Neural crest cell (in vitro differentiated cells): ENCODE measurements at places on chromosomes 7 and 10. TPM values are rescaled to one million over a fixed set of nuclear protein-coding genes. Genes with fewer than 3 reads are reported as not detected.

- no peak for DNase-seq
Measured at GRCh38 chr7:36739351-36739750, 15.1 kb upstream of the AOAH start.

Gene SFXN4
- 17.2 and 19.9 TPM in 2 replicates for total RNA-seq

- DNase-seq = peak; percentile 61
Measured at GRCh38 chr10:133357285-133358161, at the start of gene FUOM. TSS of gene FUOM (minus strand) at chr10:133358019. CDS start at chr10:133358007, 12 bp downstream.

Gene EPO
- total RNA-seq = 0.23 and 0.30 TPM in 2 replicates

DNA sequence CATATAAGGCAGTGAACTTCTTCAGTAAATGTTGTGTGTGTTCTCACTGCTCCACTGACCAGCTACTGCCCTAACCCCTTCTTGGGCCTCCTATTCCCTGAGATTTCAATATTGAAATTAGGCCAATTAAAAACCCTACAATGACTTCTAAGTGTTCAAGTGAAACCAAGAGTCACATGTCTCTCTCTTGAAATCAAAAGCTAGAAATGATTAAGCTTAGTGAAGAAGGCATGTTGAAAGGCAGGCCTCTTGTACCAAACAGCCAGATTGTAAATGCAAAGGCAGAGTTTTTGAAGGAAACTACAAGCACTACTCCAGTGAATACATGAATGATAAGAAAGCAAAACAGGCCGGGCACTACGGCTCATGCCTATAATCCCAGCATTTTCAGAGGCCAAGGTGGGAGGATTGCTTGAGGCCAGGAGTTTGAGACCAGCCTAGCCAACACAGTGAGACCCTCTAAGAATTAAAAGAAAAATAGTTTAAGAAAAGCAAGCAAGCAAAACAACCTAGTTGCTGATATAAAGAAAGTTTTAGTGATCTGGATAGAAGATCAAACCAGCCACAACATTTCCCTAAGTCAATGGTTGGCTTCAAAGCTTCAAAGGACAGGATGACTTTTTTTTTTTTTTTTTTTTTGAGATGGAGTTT, 22.3 kb downstream of the BRAF start:
- no peak for DNase-seq

Gene AUTS2
- total RNA-seq = 148 and 152 TPM in 2 replicates

Gene GTPBP10
- total RNA-seq = 20.4 and 21.6 TPM in 2 replicates

- no peak for DNase-seq
Measured at GRCh38 chr10:49500412-49500811, 38.5 kb downstream of the ERCC6 start.

Gene HEPACAM2
- not detected in 2 replicates for total RNA-seq

Gene GRM8
- 2.6 and 2.7 TPM in 2 replicates for total RNA-seq

DNA sequence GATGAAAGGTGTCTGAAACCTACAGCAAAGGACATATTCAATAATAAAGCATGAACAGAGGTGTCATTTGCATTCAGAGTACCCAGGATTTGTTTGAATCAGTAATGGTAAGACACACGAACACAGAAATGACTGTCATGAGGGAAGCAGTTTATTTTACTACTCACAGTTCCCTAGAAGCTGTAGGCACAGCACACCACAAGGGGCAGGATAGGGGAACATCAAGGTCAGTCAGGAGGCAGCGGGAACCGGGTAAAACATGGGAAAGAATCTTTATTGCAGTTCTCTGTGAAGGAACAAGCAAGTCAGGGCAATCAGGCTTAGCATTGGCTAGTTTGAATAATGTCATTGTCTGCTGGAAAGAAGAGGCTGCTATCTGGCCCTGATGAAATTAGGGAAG, 70.2 kb upstream of the PDSS1 start:
- DNase-seq = no peak

- DNase-seq = no peak
Measured at GRCh38 chr10:119203006-119203405, 4.4 kb upstream of the GRK5 start.

DNA sequence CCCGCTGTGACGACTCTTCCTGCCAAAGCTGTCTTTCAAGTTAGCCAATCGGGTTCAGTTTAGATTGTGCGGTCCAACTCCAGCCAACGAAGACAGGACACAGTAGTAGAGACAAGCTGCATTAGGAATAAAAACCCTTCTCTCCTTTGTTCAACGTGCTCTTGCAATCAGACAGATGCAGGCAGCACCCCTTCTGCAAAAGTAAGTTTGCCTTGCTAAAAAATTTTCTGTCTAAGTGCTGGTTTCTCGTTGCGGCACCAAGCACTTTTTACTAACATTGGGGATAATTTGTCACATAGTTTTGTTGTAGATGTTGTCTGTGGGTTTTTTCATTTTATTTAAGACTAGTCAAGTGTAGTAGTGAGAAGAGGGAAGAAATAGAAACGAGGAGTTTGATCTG, 58.1 kb downstream of the MINPP1 start:
- DNase-seq = no peak

DNA sequence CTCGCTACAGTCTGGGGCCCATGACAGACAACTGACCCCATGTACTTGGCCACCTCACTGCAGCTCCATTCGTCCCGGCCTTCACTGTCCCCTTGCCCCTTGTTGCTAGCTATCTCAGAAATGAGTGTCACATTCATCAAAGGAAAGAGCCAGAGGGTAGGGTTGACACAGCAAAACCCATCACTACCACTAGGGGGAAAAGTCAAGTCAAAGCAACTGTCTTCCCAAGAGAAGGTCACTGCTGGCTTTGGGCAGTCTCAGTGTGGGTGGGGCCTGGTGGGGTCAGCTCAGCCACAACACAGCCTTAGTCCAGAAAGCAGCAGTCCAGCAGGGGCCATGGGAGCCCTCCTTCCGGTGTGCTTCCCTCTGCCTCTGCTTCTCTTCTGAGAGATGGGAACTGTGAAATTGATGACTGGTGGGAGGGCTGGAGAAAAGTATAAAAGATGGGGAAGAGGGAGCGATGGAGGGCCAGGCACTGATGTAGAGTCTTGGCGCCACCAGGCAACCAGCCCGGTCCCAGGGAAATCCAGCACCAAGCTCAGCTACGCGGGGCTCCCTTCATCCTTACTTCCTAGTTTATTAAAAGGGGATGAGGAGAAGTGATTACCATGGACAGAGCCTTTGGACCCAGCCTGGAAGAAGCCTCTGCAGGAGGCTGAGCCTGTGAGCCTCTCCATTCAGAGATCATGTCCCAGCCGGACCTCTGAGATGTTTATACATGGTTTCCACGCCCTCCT, 58.0 kb downstream of the PLXNA4 start:
- DNase-seq = peak; percentile 23

GRCh38 chr10:80708185-80708584, 170.5 kb downstream of the SH2D4B start:
- no peak for DNase-seq

Gene GIMAP4
- not detected in 2 replicates for total RNA-seq

- no peak for DNase-seq
Measured at GRCh38 chr10:112532189-112532588, 85.2 kb downstream of the VTI1A start.

GRCh38 chr7:121322460-121322859, 6.3 kb upstream of the WNT16 start:
- no peak for DNase-seq

Gene MYO3A
- 0.82 and 1.4 TPM in 2 replicates for total RNA-seq

- no peak for DNase-seq
Measured at GRCh38 chr10:49442863-49443262, 47.0 kb upstream of the DRGX start.

Gene TACR2
- total RNA-seq = not detected in 2 replicates

DNA sequence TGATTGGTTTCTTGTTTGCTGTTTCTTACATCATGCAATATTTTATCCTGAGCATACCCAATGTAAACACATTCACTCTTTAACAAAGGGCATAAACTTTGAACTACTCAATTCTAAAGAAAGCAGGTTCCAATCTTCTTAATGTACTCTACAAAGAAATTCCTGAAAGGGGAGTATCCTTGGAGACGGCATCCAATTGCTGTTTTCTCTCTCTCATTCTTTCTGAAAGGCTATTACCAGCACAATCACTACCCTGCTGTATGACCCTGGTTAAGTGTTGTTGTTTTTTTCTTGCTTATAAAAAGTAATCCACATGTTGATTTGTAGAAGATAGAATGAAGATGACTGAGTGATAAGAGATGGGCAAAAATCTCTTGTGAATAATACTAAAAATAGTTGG, 176.0 kb downstream of the ZNF365 start:
- DNase-seq = no peak
